ENCODE measurements at places on chromosomes 7 and 10. TPM values are rescaled to one million over a fixed set of nuclear protein-coding genes. Genes with fewer than 3 reads are reported as not detected.

GRCh38 chr7:150931199-150931869, 46.8 kb downstream of the KCNH2 start:
- no peak for DNase-seq

DNA sequence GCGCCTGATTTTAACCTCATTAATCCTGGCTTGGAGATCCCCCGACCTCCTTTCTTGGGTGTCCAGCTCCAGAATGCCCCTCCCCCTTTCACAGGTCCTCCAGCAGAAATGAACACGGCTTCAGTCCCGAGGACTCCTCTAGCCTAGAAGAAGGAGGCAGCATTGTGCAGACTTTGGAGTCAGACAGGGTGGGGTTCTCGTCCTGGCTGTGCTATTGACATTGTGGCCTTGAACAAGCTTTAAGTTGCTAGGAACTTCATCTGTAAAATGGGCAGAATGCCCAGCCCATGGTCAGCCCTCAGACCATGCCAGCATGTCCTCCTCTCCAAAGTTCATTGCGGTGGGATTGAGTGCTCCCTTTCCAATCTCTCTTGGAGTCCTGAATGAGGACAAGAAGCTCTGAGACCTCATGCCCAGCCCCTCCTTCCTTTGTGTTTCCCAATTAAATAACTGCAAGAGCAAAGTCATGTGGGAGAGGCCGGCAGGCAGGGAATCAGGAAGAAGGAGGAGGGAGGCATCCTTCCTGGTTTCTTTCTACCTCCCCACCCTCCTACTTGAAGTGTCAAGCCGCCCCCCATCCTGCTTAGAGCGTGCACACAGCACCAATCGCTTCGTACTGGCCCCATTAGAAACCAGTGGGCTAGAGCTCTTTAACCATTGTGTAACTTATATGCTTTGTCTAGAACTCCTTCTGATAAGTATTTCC, 86.4 kb downstream of the RBM20 start:
- DNase-seq, result no peak

DNA sequence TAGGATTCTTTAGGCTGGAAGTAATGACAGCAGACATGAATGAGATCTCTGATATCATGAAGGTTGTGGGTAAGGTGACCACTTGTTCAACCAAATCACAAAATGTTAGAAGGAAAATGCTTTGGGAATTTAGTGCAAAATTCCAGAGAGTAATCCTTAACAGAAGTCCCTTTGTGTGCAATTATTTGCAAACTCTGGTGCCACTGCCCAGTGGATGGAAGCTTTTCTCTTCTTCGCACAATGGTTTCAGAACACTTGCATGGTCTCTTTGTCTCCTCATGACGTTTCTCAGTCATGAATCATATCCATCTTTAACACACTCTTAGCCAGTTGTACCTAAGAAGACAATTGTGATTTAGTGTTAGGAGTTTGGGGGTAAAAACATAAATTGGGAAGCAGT, 570.4 kb upstream of the ANKRD30A start:
- DNase-seq, result no peak

DNA sequence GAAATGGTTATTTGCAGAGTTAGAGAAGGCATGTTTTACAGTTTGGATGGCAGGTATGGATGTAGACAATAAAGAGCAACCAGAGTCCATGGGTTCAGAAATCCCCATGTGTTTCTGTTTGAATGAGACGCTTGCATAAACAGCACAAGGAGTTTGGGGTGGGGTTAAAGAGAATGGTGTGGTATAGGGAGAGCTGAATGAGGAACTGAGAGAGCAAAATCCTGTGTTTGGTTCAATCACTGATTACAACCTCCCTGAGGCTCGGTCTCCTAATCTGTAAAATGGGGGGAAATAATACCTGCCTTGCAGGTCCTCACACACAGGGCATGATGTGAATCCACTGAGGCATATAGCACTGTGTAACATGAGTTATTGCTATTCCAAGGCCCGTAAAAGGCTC, 23.7 kb downstream of the CAV1 start:
- no peak for DNase-seq

- no peak for DNase-seq
Measured at GRCh38 chr10:110786172-110786571, 85.6 kb upstream of the PDCD4 start.

DNA sequence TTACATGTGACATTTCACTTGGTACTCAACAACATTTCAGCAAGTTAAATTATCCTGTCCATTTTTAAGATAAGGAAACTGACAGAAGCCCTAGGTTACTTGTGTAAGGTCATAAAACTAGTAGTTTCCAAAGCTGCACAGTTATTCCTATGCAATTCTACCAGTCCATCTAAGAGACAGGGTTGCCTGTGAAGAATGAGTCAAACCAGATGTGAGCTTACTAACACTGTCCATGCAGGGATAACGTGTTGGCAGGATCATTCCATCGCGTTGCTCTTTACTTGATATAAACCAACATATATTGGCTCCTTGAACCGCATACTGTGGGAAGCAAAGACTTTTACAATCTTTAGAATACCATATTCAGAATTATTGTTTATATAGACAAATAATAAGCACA, 280.9 kb upstream of the HGF start:
- no peak for DNase-seq

DNA sequence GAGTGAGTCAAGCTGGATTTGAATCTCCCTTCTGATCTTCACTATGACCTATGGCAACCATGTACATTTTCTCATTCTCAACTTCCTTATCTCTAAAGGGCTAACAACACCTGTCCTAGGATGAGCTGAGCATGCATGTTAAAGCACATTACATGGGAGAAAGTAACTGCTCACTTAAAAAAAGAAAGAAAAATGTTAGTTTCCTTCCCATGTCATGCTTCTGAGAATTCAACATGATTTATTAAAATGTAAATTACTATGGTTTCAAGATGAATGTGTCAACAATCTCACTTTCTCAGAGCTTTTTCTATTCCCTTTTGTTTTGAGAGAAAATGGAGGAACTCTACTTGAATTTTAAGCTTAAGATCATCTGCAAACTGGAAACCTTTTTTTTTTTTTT, 295.3 kb downstream of the SKIDA1 start:
- DNase-seq, result no peak

- DNase-seq, result no peak
Measured at GRCh38 chr7:38296059-38296857, 22.8 kb upstream of the TARP start.

DNA sequence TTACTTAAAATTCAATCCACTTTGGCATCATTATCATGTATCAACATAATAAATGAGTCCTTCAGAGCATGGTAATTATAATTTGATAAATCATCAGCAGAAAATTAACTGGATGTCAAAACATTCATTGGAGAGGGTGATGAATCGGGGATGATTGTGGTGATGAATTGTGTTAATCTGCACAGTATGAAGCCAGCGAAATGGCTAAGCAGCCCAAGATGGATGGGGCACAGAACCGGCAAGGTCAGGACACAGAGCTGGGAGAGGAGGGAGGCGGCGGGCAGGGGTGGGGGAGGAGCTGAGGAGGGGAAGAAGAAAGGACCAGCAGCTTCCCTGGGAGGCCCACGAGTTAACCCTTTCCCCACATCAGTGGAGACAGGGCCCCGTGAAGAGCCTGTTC, 536.1 kb downstream of the LRMDA start:
- no peak for DNase-seq

DNA sequence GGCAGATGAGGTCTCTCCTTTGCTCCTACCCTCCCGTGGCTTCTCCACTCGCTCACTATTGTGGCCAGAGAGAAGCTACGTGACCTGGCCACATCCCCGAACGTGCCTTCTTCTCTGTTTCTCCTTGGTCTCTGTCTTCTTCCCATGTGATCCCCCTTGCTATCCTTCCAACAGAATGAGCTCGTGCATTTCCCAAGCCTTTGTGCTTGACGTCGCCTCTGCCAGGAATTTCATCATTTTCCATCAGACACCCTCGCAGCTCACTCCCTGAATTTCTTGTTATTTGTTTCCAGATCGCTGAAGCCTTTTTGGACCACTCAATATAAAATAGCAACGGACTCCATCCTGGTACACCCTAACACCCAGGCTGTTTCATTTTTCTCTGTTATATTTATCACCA, 13.8 kb upstream of the INHBA start:
- no peak for DNase-seq

DNA sequence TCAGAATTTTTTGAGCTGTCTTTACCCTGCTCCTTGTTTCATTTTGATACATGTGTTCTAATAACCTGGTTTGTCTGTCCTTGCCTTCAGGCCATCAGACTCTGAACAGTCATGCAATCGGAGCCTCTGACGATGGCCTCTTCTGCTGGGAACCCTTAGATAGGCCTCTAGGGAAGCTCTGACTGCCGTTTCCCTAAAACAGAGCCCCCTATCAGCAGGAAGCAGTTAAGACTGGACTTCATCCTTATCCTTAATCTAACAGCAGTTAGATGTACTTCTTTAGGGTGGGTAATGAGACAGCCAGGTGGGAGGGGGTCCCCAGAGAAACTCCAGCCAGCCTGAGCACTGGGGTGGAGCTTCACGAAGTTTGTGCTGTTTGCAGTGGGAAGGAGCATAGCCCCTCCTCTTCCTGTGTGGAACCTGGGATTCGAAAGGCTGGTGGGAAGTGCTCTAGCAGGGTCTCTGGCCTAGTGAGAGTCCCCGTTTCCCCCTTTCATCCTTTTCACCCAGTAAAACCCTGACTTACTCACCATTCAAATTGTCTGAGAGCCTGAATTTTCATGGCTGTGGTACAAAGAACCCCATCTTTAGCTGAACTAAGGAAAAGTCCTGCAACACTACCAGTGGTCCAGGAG, 28.4 kb upstream of the SORCS3 start:
- DNase-seq, result no peak

DNA sequence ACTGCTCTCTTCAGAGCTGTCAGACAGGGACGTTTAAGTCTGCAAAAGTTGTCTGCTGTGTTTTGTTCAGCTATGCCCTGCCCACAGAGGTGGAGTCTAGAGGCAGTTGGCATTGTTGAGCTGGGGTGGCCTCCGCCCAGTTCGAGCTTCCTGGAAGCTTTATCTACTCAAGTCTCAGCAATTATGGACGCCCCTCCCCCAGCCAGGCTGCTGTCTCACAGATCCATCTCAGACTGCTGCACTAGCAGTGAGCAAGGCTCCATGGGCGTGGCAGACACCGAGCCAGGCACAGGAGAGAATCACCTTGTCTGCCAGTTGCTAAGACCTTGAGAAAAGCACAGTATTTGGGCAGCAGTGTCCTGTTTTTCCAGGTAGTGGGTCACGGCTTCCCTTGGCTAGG, 98.1 kb downstream of the SDHAF3 start:
- DNase-seq, result no peak

DNA sequence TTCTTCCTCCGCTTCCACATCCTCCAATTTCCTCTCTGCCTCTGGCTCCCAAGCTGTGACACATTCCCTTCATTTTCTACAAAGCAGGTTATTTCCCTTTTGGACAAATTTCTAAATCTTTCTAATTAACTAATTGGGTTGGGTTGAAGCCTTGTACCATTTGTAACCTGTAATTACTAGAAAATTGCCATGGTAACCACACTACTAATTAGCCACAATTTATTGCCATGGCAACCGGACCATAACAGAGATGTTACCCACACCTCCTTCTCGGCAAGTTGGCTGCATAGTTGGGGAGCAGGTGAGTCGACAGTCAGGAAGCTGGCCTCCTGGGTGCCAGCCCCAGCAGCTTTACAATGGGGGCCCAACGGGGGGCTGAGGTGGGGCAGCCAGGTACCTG, 61.6 kb downstream of the GOLGA7B start:
- DNase-seq, result no peak

- peak; percentile 28 for DNase-seq
Measured at GRCh38 chr10:43250615-43251418, 16.0 kb downstream of the RASGEF1A start.

DNA sequence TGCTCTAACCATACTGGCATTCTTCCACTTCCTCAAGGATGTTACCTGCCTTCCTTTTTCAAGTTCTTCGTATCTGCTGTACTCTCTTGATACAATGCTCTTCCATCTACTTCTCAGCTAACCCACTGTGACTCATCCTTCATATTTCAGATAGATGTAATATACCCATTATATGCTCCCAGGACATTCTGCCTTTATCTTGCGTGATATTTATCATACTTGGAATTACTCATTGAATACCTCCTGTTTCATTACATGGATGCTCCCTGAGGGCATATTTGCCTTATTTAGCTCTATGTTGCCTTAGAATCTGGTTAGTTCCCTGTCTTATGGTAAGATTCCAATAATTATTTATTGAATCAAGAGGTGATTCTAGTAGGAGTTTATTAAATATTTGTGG, 706.4 kb downstream of the SORCS3 start:
- DNase-seq, result no peak

- peak; percentile 19 for DNase-seq
Measured at GRCh38 chr10:119090026-119090795, 9.6 kb upstream of the EIF3A start.

DNA sequence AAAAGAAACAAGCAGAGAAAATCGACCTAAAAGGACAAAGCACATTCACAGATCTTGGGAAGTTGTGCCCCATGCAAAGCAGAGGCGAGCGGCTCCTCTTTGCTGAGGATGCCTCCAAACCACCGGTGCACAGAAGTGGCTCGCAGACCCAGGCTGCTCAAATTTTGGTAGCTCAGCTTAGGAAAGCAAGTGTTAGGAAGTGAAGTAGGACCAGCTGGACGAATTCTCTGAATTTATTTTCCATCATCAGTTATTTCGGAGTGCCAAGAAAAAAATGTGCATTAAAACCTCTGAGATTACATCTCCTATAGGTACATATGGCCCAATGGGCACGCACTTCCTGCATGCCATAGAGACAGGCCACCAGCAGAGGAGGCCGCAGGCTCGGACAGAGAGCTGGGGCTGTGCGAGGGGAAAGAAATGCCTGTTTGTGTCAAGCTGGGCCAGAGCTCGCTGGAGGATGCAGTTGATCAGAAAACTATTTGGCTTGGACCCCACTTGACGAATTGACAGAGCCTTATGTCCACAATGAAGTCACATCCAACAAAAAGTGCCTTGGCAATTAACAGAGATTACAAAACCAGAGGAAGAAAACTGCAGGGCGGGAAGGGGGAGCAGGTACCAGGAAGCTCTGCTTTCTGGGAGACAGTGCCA, 122.3 kb upstream of the LYZL2 start:
- no peak for DNase-seq

- no peak for DNase-seq
Measured at GRCh38 chr10:59393349-59393748, 31.0 kb upstream of the FAM13C start.

The DENND2A gene
- total RNA-seq, result 11.4 TPM

The OR2A7 gene
- total RNA-seq, result 1.4 TPM

The LIPF gene
- not detected for total RNA-seq

The GPER1 gene
- total RNA-seq, result 15.8 TPM

The CDHR1 gene
- total RNA-seq, result 3.0 TPM

The SORBS1 gene
- total RNA-seq, result 1,403 TPM

The STEAP1 gene
- total RNA-seq, result 15.2 TPM

The KMT2E gene
- total RNA-seq, result 109 TPM

The ARMC3 gene
- not detected for total RNA-seq

The TMEM243 gene
- 26.9 TPM for total RNA-seq

The SLC13A4 gene
- total RNA-seq, result 0.28 TPM

The PDIA4 gene
- total RNA-seq, result 35.7 TPM

The MBL2 gene
- total RNA-seq, result not detected

The TMEM209 gene
- total RNA-seq, result 9.1 TPM

The HECW1 gene
- total RNA-seq, result 1.1 TPM

The DPYSL4 gene
- 0.82 TPM for total RNA-seq

Data from sigmoid colon (tissue), 7 donors.